MCF 10A (cell line): ENCODE measurements at places on chromosomes 1 and 21. TPM values are rescaled to one million over a fixed set of nuclear protein-coding genes. Genes with fewer than 3 reads are reported as not detected.

- H3K4me3 ChIP-seq, result no peak overlapping the region
- peak; percentile 45 for DNase-seq
- no peak overlapping the region for H3K27ac ChIP-seq
- H3K4me1 ChIP-seq, result no peaks in the 10 kb centered on the region
- no peaks in the 10 kb centered on the region for H3K27me3 ChIP-seq
These were observed 55.2 kb downstream of the ATP1B1 start for GRCh38 chr1:169161496-169162194.

DNA sequence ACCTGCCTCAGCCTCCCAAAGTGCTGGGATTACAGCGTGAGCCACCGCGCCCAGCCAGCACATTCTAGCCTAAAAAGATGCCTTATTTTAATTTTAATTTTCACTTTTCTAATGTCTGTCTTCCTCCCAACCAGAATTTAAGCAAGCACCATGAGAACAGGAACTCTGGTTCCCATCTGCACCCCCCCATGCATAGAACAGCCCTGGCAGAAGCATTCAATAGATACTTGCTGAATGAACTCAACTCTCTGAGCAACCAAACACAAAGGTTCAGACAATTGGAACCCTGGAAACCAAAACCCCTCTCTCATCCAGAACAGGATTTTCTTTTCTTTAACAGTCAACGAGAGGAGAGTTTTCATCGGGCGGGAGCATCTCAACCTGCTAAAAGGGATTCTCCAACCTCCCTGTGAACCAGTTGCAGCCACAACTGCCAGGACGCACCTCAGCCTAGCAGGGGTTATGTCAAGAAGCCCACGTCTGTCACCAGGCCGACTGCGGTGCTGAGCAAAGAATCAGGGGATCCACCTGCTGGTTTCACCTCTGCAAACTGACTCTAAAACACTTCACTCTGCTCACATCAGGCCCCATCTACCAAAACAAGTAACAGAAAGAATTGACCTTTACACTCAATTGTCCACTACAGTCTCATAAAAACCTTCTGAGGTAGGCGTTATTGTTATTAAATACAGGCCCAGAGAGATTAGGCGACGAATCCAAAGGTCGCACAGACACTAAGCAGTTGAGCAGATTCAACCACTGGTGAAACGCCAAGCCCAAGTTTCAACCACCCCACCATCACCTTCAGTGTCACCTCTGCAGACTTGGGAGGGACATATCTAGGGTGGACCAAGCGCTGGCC lies 1.7 kb downstream of the KIAA2013 start:
- peak overlapping the region; percentile 12 for H3K27ac ChIP-seq
- H3K36me3 ChIP-seq, result peaks cover 37% of the 10 kb centered on the region
- no peak for DNase-seq
- peak overlapping the region; percentile 78 for H3K4me3 ChIP-seq
- no peaks in the 10 kb centered on the region for H3K27me3 ChIP-seq
- H3K4me1 ChIP-seq, result peaks cover 27% of the 10 kb centered on the region

The OR14I1 gene
- total RNA-seq, result not detected in 2 replicates

DNA sequence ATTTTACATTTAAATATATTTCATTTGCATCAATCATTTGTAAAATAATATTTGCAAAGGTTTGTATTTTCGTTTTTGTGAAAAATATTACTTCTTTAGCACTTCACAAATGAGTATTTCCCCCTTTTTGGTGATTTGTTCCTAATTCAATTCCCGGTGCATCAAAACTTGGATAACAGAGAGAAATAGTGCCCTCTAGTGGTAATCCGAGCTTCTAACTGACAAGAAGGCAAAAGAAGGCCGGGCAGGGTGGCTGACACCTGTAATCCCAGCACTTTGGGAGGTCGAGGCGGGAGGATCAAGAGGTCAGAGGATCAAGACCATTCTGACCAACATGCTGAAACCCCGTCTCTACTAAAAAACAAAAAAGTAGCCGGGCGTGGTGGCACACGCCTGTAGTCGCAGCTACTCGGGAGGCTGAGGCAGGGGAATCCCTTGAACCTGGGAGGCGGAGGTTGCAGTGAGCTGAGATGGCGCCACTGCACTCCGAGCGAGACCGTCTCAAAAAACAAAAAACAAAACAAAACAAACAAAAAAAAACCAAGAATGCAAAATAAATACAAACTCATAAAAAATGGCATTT lies 137.7 kb downstream of the COL11A1 start:
- H3K27me3 ChIP-seq, result peaks cover 11% of the 10 kb centered on the region
- DNase-seq, result peak; percentile 68
- no peak overlapping the region for H3K4me3 ChIP-seq
- H3K4me1 ChIP-seq, result no peaks in the 10 kb centered on the region

The GJB3 gene
- 67.1 and 74.8 TPM in 2 replicates for total RNA-seq

The GJC2 gene
- total RNA-seq, result 9.0 and 18.5 TPM in 2 replicates

DNA sequence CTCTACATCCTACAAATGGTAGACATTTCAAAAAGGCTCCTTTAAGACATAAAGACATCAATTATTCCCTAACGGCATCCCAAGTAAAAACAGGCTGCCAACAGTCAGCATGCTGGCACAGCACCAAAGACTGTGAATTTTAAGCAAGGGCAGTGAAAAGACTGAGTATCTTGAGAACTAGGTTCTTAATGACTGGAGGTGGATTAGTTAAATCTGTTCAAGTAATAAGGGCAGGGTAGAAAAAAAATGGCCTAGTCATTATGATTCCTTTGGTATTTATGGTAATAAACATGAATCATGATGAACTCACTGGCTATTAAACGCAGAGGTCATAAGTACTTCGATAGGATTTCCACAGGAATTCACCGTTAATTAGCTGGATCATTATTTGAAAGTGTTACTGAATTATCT lies 75.2 kb downstream of the KIFAP3 start:
- H3K27ac ChIP-seq, result peak overlapping the region; percentile 70
- peak; percentile 52 for DNase-seq
- no peak overlapping the region for H3K4me3 ChIP-seq
- peaks cover 5% of the 10 kb centered on the region for H3K36me3 ChIP-seq

DNA sequence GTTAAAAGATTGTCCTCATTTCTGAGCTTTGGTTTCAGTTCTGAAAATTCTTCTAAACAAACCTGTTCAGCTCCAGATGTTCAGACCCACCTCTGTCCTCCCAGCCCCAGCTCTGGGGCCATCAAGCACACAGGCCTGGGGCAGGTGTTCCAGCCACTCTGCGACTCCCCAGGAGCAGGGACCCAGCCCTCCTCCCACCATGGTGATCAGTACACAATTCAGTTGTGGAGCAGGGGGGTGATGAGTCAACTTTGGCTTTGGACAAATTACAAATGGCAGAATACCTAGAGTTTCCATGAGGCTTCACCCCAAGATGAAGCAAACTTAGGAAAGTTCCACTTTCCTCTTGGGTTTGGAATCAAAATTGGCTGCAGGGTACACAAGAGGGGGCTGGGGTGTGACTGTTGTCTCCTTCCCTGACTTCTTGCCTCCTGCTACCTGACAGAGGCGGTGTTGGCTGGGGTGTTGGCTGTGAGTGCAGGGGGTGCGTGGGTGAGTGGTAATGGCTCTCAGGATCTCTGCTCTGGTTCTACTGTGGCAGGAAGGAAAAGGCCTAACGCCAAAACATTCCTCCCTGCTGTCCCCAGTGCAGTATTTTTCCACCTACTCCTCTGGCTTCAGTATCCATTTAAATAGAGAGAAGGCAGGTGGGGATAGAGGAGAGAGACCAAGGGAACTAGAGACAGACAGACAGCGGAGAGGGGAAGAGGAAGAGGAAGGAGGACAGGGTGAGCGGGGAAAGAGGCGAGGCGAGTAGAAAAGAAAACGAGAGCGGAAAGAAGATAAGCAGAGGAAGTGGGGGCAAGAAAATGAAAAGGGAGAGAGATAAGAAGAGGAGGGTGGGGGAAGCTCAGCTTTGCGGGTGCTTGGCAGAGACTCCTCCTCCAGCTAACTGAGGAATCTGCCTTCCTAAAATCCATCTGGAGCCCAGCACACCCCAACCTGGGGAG lies 20.6 kb upstream of the LRRN2 start:
- no peak for DNase-seq
- no peaks in the 10 kb centered on the region for H3K36me3 ChIP-seq
- peak overlapping the region; percentile 1 for H3K27ac ChIP-seq
- peaks cover 7% of the 10 kb centered on the region for H3K27me3 ChIP-seq

- H3K27ac ChIP-seq, result no peak overlapping the region
- no peak for DNase-seq
- H3K36me3 ChIP-seq, result no peaks in the 10 kb centered on the region
- no peaks in the 10 kb centered on the region for H3K4me1 ChIP-seq
- H3K4me3 ChIP-seq, result no peak overlapping the region
These were observed 694.4 kb downstream of the LTN1 start for GRCh38 chr21:28298251-28298672.

- H3K36me3 ChIP-seq, result peaks cover 78% of the 10 kb centered on the region
- H3K4me1 ChIP-seq, result peaks cover 26% of the 10 kb centered on the region
- no peak overlapping the region for H3K4me3 ChIP-seq
- H3K27ac ChIP-seq, result no peak overlapping the region
- DNase-seq, result no peak
These were observed 6.8 kb downstream of the YARS1 start for GRCh38 chr1:32810358-32810757.

DNA sequence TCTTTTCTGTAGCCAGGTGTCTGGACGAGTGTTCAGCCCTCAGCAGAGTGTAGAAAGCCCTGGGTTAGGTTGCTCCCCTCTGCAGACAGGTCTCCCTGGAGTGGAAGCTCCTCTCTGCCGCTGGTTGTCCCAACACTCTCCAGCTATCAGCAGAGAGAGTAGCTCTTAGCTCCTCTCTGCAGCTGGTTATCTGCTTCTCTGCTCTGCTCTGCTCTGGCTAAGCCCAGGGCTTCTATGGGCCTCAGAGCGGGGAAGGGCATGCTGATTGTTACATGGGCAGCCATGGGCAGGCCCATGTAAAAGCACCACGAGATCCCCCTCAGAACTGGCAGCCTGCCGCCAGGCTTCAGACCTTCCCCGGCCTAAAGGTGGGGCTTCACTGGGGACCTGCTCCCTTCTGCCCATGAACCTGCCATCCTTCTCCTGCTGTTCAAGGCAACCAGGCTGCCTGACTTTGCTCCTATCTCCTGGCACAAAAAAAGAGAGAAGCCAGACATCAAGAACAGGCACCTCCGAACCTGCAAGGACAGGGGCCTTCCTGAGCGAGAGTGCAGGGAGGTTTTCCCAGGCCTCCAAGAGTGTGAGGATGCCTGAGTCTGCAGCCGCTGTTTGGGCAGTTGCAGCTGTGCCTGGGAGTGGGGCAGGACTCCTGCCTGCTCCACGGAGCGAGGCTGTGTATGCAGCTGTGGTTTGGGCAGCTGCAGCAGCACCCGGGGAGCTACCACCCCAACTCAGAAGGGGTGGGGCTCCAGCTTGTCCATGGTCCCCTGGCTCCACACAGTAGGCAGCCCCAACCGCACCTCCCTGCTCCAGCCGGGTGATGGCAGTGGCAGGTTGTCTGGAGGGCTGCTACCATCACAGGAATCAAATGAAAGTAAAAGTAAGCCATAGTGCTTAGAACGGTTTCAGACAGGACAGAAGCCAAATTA lies 973.7 kb downstream of the LTN1 start:
- no peaks in the 10 kb centered on the region for H3K36me3 ChIP-seq
- no peaks in the 10 kb centered on the region for H3K4me1 ChIP-seq
- DNase-seq, result peak; percentile 11
- peak overlapping the region; percentile 25 for H3K4me3 ChIP-seq
- no peaks in the 10 kb centered on the region for H3K27me3 ChIP-seq

DNA sequence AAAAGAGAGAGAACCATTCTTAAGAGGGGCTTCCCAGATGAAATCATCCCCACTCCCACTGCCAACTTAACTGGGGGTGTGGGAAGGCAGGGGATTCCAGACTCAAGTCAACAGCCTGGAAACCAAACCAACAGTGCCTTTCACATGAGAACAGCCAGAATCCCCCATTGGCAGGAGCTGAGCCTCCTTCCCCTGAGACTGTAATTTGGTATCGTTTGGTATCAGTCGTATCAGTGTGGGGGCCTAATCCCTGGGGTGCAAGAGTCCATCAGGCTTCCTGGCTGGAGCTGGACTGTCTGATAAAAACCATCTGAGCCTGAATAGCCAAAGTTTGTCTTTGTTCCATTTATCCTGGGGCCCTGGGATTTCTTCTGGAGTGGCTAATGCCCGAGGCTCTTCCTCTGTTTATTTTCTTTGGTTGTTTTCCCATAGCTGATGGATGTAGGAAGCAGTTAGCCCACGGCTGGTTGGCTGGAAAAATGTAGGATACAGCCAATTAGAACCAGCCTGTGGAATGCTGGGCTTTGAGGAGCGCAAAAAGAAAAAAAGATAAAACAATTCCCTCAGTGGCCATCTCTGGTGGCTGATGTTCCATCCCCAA lies 84.6 kb downstream of the LAMC2 start:
- peak; percentile 94 for DNase-seq
- no peaks in the 10 kb centered on the region for H3K36me3 ChIP-seq
- no peaks in the 10 kb centered on the region for H3K27me3 ChIP-seq
- no peak overlapping the region for H3K4me3 ChIP-seq
- peaks cover 59% of the 10 kb centered on the region for H3K4me1 ChIP-seq
- peak overlapping the region; percentile 90 for H3K27ac ChIP-seq

GRCh38 chr1:37477198-37477931 lies 3.0 kb downstream of the ZC3H12A start:
- H3K27ac ChIP-seq, result peak overlapping the region; percentile 93
- H3K27me3 ChIP-seq, result no peaks in the 10 kb centered on the region
- peak overlapping the region; percentile 89 for H3K4me3 ChIP-seq
- peak; percentile 69 for DNase-seq
- H3K4me1 ChIP-seq, result peaks cover 44% of the 10 kb centered on the region
- peaks cover 74% of the 10 kb centered on the region for H3K36me3 ChIP-seq

The PLA2G4A gene
- 2.1 and 3.8 TPM in 2 replicates for total RNA-seq

The DIPK1A gene
- 3.8 and 4.9 TPM in 2 replicates for total RNA-seq

DNA sequence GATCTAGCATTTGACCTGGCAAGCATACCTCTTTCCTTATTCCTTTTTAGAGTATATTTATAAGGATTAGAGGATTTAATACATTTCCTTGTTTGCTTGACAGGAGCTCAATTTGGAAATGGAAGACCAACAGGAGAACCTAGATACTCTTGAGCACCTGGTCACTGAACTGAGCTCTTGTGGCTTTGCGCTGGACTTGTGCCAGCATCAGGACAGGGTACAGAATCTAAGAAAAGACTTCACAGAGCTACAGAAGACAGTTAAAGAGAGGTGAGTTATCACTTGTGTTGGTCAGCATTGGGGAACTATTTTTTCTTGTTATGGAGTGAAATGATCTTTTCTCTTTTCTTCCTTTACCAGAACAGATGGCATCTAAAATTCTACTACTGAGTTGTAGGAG lies 123.4 kb upstream of the BMP8A start:
- no peak overlapping the region for H3K27ac ChIP-seq
- DNase-seq, result no peak
- H3K4me1 ChIP-seq, result peaks cover 5% of the 10 kb centered on the region
- H3K27me3 ChIP-seq, result no peaks in the 10 kb centered on the region
- H3K4me3 ChIP-seq, result no peak overlapping the region
- H3K36me3 ChIP-seq, result peaks cover 88% of the 10 kb centered on the region

DNA sequence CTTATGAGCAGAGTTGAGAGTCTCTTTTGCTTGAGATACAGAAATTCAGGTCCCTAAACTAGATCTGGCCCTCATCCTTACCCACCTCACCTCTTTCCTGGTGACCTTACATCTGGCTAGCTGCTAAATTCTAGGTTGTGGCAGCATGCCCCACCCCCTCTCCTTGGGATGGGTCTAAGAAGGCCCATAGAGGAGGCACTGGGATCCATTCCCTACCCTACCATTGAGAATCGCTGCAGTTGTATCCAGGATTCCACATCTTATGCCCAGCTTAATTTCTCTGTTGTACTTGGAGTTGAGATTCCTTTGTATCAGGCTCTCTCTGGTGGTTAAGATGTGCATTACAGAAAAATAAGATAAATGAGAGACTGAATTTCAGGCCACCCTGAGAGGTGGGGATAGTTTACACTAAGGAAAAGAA lies 9.5 kb upstream of the TMEM39B start:
- H3K4me1 ChIP-seq, result peaks cover 18% of the 10 kb centered on the region
- peak overlapping the region; percentile 55 for H3K27ac ChIP-seq
- no peaks in the 10 kb centered on the region for H3K27me3 ChIP-seq
